ENCODE measurements at places on chromosomes 12 and 14. TPM values are rescaled to one million over a fixed set of nuclear protein-coding genes. Genes with fewer than 3 reads are reported as not detected.

GRCh38 chr12:106962286-106962685 lies 6.6 kb downstream of the TMEM263 start:
- no peak for DNase-seq

DNA sequence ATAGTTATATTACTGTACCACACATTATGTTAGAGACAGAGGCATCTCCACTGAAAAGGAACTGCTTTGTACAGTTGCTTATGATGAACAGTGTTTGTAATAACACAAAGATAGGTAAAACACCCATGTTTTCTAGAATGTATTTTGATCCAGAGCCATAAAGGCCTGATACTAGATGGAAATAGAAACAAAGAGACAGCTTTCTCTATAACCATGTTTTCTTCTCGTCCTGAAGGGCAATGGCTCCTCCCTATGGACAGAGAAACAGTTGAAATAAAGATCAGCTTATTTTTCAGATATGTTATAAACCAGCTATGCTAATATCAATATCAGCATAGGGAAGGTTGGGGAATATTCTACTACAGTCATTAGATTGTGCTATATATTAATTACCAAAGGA lies 109.2 kb downstream of the ATXN7L3B start:
- DNase-seq: no peak

DNA sequence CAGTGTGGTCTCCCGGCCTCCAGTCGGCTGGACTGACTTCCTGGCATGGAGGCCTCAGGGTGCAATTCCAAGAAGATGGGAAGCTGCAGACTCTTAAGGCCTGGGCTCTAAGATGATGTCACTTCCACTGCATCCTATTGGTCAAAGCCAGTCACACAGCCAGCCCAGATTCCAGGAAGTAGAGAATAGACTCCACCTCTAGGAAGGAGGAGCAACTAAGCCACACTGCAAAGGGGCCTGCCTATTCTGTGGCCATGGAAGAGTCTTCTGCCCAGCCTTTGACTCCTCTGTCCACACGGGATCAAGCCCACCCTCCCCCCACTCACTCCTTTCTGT lies 103.9 kb upstream of the RFLNA start:
- DNase-seq: no peak

DNA sequence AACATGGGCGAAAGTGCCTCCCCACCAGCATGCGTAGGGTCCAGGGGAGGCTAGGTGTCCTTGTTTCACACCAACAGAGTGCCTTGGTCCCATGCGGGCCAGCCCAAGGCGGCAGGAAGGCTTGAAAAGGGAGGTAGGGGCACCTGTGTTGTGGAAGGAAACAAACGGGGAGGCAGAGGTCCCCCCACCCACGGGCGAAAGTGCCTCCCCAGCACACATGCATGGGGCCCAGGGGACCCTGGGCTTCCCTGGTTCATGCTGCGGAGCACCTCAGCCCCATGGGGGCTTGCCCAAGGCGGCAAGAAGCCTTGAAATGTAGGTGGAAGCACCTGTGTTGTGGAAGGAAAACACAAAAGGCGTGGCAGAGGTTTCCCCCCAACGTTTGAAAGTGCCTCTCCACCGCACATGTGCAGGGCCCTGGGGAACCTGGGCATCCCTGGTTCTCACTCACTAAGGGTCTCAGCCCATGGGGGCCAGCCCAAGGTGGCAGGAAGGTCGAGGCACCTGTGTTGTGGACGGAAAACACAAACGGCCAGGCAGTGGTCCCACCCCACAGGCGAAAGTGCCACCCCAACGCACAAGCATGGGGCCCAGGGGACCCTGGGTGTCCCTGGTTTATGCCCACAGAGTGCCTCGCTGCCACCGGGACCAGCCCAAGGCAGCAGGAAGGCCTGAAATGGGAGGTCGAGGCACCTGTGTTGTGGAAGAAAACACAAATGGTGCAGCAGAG lies 374.7 kb downstream of the ALG10 start:
- no peak for DNase-seq

DNA sequence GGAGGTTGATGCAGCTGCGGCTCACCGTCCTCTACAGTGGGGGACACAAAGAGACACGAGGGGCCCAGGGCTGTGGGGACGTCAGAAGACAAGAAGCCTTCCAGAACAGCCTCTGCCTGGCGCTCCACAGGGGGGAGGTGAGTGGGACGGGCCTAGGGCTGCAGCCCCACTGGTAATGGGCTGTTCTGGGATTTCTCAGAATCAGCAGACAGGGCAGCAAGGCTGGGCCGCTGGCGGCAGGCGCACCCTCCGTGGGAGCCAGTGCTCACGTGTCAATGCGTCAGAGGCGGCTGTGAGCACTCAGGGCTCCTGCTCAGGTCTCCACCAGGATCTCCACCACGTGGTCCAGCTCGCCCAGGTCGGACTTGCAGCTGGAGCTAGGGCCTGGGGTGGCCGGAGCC lies 10.0 kb downstream of the CDCA4 start:
- no peak for DNase-seq

- DNase-seq: no peak
Observed at GRCh38 chr12:39931231-39931630, 174.7 kb downstream of the SLC2A13 start.

DNA sequence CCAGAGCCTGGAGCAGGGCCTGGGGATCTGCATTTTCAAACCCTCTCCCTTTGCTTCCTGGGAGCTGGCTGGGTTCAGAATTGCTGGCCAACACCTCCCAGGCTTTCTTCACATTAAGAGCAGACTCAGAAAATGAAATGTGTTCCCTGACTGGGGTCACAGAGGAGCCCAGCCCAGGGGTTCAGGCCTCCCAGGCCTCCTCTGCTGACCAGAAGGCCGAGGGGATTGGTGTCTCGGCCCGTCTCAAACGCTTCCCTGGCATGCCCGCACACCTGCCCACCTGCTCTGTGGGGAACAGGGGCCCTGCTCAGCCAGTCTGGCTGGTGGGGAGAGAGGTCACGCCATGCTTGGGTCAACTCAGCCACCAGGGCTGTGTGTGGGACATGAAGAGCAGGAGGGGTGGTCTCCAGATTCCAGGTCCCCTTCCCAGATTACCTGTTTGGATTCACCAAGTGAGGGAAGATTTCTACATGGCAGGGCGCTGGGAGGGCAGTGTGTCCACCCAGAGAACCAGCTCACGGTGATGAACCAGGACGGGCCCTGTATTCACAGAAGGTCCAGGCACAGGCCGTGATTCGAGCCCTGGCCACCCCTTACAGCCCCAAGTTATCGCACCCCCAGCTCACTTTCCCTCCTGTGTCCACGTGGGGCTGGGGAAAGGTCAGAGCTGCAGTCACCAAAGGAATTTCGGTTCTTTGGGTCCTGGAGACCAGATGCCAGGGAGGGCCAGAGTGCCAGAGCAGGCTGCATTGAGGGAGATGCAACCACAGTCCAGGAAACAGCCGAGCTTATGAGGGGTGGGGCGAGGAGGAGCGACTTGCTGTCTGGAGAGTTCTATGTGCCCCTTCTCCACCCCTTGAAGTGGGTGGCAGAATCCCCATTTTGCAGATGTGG lies 55.2 kb upstream of the RIN3 start:
- no peak for DNase-seq

DNA sequence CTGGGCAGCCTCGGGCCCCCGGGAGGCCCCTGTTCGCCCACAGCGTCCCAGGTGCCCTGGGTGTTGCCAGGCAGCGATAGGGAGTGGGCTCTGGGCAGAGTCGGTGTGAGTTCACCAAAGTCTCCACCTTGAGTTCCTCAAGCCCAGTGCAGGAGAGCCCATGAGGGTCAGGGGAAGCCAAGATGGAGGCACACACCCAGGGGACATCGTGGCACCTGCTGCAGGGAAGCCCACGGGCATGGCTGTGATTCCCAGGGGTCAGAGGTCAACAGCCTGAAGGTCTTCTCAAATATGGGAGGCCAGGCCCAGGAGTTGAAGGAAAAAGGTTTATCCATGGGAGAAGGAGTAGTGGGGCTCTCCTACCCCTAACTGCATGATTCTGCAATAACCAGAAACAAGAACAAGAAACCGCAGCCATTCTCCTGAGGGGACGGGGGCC lies 148.8 kb downstream of the ADGRD1 start:
- no peak for DNase-seq

- no peak for DNase-seq
Observed at GRCh38 chr12:56216461-56216860, 5.3 kb downstream of the RNF41 start.

- DNase-seq: no peak
Observed at GRCh38 chr14:21278632-21279031, 1.3 kb upstream of the RPGRIP1 start.

- no peak for DNase-seq
Observed at GRCh38 chr12:106600503-106600902, 17.7 kb downstream of the RFX4 start.

DNA sequence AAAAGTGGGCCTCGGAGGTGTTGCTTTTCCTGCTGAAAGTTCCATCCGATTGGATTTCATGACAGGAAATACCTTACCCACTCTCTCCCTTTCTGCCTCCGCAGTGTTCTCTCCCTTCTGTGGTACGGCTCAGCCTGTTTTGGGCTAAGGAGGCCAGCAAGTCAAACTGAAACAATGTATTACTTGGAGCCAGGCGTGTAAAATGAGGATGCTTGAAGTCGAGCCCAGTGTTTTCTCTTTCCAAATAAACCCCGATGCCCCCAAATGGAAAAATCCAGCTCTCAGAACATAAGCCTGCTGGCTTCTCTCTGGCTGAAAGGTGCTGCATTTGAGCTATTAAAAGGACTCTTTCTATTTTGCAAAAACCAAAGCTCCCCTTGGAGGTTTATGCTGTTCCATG lies 124.7 kb downstream of the ZNF664 start:
- no peak for DNase-seq

DNA sequence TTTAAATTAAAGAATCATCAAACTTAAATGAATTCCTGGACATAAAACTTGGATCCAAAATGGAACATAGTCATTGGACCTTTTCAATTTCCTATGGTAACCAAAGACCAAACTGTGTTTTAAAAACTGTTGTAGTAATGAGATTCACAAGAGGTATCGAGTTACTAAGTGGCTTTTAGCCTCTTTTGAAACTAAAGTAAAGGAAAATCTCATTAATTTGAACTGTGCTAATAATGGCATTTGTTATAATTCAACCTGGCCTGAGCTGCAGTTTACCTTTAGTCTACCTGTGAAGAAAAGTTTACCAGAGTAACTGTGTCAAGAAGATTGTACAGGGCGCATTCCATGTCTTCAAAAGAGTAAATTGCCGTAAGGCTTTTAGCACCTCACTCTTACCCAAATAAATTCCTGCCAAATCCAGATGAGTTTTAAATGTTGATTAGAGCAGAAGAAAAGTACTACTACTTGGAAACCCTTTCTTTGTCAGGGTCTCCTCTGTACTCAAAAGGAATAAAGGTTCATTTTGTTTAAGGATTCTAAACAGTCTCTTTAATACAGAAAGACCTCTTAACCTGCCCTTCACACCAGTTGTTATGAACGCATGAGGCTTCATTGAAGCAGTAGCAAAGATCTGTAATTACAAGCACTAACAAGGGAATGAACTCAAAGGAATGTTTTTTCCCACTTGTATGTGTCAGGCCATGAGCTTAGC lies 17.1 kb upstream of the MED13L start:
- DNase-seq: no peak

- no peak for DNase-seq
Observed at GRCh38 chr12:106901276-106901675, 54.4 kb upstream of the TMEM263 start.

GRCh38 chr12:38921025-38921677 lies 15.8 kb upstream of the CPNE8 start:
- peak; percentile 21 for DNase-seq

FAM181A gene
- not detected for polyA plus RNA-seq

DNAI7 gene
- polyA plus RNA-seq: 7.1 TPM

HEBP1 gene
- polyA plus RNA-seq: 64.6 TPM

LRTM2 gene
- polyA plus RNA-seq: 0.33 TPM

TEX52 gene
- 2.6 TPM for polyA plus RNA-seq

ARHGEF25 gene
- polyA plus RNA-seq: 29.8 TPM

TEAD4 gene
- polyA plus RNA-seq: 18.5 TPM

RAB5B gene
- 158 TPM for polyA plus RNA-seq

Measured in renal cortex interstitium (tissue), 15 donors.